Right cardiac atrium (tissue), 5 donors: ENCODE measurements at places on chromosomes 4 and X. TPM values are rescaled to one million over a fixed set of nuclear protein-coding genes. Genes with fewer than 3 reads are reported as not detected.
A peak's percentile ranks its signal among the peaks of the same experiment; 100 is the strongest.

FGG gene
- total RNA-seq, result not detected

VSIG1 gene
- not detected for total RNA-seq

ADAMTS3 gene
- 2.2 TPM for total RNA-seq

DNA sequence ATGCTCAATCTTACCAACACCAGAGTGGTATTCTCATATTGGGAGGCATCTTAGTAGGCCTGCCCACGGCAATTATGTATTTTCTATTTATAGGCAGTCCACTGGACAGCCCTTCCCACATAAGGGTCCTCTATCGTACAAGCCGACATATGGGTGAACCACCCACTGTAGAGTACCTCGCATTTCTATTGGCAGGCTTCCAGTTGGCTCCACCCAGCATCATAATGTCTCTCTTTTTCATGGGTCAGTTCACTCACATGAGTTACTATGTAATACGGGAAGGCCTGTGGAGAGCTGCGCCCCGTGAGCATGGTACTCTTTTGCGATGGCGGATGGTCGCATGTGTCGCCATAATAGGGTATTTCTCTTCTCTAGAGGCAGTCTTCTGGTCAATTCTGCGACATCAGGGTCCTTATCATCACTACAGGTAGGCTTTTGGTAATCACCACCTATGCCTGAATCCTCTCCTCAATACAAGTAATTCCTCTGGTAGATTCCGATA lies 29.4 kb upstream of the FOXR2 start:
- DNase-seq, result no peak

GRCh38 chr4:80507077-80507476 lies 171.5 kb downstream of the CFAP299 start:
- DNase-seq, result no peak

DNA sequence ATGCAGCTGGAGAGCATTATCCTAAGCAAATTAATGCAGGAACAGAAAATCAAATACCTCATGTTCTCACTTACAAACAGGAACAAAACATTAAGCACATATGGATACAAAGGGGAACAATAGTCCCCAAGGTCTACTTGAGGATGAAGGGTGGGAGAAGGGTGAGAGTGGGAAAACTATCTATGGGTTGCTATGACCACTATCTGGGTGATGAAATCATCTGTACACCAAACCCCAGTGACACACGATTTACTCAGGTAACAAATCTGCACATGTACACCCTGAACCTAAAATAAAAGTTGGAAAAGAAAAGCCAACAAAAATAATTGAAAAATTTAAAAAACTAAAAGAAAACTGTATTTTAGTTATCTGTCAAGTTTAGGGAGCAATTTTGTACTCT lies 5.9 kb downstream of the HPGD start:
- no peak for DNase-seq

DNA sequence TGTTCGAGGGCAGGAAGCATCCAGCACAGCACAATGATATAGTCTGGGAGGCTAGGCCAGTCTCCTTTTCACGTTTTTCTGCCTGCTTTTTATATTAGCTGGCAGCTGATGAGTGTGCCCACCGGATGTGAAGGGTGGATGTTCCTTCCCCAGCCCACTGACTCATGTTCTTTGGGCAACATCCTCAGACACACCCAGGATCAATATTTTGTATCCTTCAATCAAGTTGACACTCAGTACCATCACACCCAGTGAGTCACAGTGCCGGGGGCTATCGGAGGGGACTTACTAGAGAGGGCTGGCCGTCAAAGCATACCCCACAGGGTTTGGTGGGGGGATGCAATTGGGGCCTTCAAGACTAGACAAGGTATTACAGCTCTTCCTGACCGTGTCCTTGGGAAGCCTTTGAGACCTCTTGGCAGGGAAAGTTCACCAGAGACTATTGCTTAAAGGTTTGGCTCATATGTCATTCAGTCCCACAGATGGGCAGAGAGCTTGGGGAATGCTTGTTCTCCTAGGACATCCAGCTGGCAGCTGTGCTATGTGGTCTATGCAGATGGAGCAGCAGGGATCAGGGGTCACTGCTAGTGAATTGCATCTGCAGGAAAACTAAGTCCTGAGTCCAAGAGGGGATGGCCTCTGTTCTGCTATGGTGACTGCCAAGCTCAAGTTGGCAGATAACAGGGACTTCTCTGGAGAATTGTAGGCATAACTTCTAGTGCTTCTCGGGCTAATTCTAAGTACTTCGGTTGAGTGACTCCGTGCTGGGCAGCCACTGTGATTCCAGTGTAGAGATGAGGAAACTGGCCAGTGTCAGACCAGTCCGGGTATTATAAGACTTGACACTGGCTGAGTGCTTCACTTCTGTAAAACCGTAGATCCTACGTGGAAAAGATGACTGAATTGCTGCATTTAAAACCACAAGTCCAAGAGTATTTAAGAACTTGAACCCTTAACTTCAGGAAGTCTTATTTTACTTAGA lies 12.9 kb upstream of the WDR1 start:
- no peak for DNase-seq

DNA sequence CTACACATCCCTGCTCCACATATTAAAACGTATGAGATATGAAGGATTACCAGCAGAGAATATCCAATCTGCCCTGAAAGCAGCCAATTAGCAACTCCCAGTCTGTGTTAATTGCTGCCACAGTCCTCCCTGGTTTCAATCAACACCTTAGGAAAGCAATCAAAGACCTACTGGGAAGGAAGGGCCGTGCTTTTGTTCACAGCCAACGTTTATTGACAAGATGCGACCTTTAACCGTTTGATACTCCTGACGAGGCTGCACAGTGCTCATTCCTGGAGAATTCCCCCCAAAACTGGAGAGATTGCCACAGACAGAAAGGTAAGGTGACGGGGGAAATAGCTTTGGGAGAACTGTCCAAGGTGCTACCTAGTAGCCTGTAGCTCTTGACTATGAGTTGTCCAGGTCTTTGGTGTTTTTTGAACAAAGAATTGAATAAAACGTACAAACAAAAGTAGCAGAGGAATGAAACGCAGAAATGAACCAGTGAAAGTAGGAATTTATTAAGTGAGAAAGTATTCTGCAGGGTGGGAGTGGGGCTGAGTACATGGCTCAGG lies 596.5 kb downstream of the NLGN4X start:
- DNase-seq, result no peak

DNA sequence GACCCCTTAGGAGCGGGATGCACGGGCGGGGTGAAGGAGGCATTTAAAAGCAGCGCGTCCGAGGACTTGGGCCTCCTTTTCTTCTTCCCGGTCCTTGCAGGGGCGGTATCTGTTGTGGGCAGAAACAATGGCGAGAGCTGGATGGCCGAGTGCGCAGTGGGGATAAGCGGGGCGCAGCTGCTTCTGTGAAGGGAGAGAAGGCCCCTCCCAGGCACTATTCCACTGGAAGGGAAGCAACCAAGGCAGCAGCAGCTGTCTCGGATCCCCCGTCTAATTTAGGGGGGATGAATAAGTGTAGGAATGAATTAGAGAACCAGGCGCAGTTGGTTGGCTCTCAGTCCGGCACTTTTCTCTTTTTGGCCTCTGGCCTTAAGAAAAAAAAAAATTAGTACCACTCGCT lies 995 bp downstream of the SMARCA5 start:
- DNase-seq, result peak; percentile 75

DNA sequence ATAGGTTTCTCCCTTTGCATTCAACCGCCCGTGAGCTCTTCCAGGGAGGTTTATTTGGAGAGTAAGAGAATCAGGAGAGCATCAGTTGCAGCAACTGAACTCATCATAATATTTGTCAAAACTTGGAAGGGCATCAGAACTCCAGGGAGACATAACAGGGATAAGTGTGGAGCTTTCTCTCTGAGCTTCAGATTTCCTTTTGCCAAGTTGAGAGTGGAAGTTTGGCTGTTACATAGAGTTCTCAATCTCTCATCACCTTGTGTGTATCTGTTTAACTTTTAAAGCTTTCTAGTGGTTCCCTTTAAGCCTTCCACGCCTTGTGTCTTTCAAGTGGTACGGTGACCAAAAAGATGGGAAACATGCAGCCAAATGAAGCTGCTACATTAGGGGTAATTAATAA lies 18.8 kb downstream of the BMP3 start:
- no peak for DNase-seq

DNA sequence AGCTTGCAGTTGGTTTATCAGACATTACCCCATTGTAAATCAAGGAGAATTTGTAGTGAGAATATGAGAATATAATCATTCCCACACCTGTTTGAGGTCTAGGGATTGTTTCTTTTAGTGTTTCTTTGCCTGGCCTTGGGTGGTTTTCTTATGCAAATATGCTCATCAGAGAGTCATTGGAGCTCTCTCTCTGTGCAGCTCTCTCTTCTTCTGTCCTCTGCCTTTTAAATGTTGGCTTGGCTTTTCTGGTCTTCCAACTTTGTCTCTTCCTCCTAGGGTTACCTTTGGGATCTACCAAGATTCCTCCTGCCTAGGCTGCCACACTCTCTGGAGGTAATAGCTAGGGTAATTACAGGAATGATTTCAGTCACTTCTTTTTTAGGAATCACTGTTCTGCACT lies 102.3 kb upstream of the ARSJ start:
- no peak for DNase-seq

GRCh38 chr4:71550220-71551165 lies 211.7 kb downstream of the SLC4A4 start:
- DNase-seq, result no peak
